ENCODE measurements at places on chromosomes 3 and 15.

- DNase-seq: no peak
Measured at GRCh38 chr15:48250640-48251076, 44.6 kb downstream of the SLC12A1 start.

DNA sequence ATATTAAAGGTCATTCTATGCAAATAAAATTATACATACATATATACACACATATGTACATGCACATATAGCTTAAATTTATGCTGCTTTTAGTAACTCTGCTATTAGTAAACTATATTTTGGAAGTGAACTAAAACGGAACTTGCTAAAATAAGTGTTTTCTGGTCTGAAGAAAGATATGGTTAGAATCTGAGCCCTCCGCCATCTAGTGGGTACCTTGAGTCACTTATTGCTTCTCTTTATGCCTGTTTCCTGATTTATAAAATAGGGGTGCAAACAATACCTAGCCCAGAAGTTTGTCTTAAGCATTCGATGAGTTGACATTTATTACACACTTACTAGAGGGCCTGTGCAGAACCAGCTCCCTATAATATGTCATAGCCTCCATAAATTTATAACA lies 255.7 kb downstream of the CNTN6 start:
- DNase-seq: no peak

GRCh38 chr3:185187391-185187790 lies 34.5 kb upstream of the C3orf70 start:
- no peak for DNase-seq

DNA sequence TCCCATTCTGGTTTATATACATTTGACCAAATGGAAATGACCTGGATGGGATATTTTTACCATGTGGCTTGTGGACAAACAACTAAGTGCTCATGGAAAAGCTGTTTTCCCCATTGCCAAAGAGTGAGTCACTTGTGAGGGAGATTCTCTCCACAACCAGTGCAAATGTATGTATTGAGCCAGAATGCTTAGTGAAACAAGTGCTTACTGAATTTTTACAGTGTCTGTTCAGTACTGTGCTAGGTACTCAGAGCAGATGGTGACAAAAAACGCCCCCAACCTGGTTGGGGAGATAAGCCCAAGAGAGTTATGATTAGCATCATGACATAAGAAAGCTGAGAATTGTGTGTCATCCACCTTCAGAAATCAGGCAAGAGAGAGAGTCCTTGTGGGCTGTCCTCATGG lies 2.3 kb downstream of the CHP1 start:
- DNase-seq: no peak

- no peak for DNase-seq
Measured at GRCh38 chr3:126510308-126510910, 7.2 kb downstream of the UROC1 start.

DNA sequence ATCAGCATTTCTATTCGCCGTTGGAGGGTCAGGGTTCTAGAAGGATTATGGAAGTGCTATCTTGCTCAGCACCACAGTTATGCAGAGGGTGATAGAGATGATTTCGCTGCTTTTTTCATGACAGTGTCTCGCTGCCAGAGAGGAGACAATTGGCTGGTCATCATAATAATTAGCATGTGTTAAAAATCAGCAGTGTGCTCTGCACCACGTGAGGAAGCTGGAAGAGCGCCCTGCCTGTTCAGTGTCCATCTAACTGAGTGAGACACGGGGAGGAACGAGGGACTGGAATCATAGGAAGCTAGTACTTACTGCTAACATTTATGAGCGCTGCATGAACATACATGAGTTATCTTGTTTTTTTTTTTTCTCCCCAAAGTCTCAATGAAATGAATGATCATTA lies 116.2 kb upstream of the PLAAT1 start:
- DNase-seq: no peak

DNA sequence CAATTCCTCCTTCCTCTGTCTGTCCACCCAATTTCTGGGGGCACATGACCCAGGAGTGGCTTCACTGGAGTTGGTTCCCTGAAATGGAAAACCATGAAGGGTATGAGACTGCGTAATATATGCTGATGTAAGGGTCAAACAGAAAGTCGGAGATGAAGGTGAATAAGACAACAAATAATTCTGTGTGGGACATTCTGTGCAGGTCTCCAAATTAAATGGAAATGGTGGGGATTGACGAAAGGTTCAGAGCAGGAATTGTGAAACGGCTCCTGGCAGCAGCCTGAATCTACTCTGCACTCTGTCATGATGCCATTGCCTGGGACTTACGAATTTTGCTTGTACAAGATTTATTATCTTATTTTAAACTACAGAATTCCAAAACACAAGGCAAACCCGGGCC lies 174.8 kb upstream of the RORA start:
- DNase-seq: no peak

- DNase-seq: no peak
Measured at GRCh38 chr3:189567766-189568420, 63.3 kb upstream of the TP63 start.

DNA sequence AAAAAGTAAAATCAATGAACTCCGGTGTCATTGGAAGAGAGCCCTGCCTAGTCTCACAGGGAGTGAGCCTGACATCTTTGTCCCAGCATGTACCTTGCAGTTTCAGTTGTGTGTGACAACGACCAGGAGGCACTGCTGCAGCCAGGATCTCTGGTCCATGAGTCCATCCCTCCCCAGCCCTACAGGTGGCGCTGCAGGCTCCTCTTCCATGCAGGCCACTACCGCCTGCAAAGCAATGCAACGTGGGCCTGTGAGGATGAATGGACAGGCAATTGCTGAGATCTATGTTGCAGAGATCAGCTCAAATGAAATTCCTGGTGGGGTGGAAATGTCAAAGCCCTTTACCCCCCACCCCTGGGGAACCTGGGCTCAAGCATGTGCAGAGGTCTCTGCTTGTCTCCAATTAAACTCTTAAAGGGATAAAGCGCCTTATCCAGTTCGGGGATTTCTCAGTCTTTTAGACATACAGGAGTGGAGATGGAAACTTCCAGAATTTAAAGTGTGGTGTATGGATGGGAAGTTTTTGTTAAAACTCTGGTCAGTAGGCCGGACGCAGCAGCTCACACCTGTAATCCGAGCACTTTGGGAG lies 35.8 kb downstream of the TKT start:
- peak; percentile 48 for DNase-seq

GRCh38 chr15:34047893-34048775 lies 9.1 kb upstream of the AVEN start:
- DNase-seq: no peak

- no peak for DNase-seq
Measured at GRCh38 chr15:28944696-28945300, 59.0 kb downstream of the APBA2 start.

DNA sequence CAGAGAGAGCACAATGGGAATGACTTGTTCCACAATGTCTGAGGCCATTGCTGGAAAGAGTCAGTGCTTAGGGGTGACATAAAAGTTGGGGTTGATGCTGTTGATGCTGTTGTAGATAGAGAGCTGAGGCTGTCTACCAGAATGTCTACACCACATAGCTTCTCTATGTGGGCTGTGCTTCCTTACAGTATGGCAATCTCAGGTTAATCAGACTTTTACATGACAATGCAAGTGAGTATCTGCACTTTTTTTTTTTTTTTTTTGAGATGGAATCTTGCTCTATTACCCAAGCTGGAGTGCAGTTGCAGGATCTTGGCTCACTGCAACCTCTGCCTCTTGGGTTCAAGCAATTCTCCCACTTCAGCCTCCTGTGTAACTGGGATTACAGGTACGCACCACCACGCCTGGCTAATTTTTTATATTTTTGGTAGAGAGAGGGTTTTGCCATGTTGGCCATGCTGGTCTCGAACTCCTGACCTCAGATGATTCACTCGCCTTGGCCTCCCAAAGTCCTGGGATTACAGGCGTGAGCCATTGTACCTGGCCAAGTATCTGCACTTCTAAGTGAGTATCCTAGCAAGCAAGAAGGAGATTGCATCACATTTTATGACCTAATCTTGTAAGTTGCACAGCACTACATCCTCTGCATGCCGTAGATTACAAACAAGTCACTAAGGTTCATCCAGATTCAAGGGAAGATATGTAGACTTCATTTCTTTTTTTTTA lies 28.7 kb downstream of the DLEC1 start:
- DNase-seq: no peak

- DNase-seq: no peak
Measured at GRCh38 chr15:68265674-68266073, 11.9 kb upstream of the FEM1B start.

GRCh38 chr3:13274551-13275332 lies 145.4 kb downstream of the NUP210 start:
- DNase-seq: no peak

- no peak for DNase-seq
Measured at GRCh38 chr3:71671216-71671845, 53.9 kb downstream of the EIF4E3 start.

- no peak for DNase-seq
Measured at GRCh38 chr15:72021604-72022003, 96.3 kb downstream of the MYO9A start.

GRCh38 chr3:194150252-194150934 lies 14.4 kb downstream of the HES1 start:
- DNase-seq: no peak

- no peak for DNase-seq
Measured at GRCh38 chr3:54138937-54139547, 16.7 kb downstream of the CACNA2D3 start.

DNA sequence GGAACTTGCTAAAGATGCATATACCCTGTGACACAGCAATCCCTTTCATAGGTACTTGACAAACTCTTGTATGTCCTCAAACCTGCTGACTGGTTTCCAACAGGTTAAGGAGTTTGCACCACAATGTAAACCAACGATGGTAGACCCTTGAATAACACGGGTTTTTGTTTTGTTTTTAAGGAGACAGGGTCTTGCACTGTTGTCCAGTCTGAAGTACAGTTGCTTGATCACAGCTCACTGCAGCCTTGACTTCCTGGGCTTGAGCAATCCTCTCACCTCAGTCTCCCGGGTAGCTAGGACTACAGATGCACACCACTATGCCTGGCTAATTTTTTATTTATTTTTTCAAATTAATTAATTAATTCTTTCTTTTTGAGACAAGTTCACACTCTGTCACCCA lies 23.3 kb downstream of the SIN3A start:
- no peak for DNase-seq

DNA sequence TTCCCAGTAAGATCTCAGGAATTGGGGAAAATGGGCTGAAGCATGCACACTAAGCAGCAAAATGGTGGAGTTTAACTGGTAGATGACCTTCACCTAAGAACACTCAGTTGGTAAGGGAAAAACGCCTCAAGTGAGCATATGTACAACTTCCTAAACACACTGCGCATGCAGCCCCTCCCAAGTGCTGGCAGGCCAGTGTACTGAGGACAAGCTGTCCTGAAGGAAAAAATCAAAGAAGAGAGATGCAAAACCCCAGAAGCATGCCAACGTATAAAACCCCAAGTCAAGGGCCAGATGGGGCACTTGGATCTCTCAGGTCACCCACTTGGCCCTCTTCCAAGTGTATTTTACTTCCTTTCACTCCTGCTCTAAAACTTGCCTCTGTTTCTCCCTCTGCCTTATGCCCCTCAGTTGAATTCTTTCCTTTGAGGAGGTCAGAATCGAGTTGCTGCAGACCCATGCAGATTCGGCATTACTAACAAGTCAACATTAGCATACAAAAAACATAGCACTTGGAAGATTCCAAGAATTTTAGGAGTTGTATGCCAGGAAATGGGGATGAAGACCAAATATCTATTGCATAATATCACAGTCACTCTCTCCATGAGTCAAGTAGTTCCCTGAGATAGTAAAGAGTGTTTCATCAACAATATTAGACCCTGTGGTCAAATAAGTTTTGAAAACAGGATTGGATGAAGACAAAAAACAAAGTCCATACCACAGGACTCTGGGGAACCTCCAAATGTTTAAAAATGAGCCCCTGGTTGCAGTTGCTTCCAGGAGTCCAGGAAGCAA lies 10.8 kb upstream of the FYCO1 start:
- no peak for DNase-seq

- no peak for DNase-seq
Measured at GRCh38 chr3:40895109-40895508, 304.2 kb upstream of the CTNNB1 start.

DNA sequence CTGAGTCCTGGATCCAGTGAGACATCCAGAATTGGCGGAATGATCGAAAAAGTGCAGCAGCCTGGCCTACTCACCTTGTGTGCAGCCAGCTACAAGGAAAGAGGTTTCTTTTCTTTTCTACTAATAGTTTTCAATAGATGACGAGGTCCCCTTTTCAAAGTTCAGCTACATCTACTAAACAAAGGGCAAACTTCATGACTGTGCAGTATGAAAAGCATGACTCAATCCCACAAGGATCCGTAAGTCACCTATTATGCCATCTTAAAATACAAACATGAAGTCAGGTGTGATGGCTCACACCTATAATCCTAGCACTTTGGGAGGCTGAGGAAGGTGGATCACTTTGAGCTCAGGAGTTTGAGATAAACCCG lies 16.7 kb downstream of the MIX23 start:
- no peak for DNase-seq

DNA sequence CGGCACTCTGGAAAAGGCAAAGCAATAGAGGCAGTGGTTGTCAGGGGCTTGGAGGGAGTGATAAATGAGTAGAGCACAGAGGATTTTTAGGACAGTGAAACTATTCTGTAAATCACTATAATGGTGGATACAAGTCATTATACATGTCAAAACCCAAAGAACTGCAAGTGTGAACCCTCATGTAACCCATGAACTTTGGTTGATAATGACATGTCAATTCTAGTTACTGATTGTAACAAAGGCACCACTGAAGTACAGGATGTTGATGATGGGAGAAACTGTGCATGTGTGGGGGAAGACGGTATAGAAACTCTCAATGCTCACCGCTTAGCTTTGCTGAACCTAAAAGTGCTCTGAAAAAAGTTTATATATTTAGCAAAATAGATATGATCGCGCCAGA lies 36.0 kb downstream of the BTLA start:
- no peak for DNase-seq

- no peak for DNase-seq
Measured at GRCh38 chr15:92574161-92574560, 81.4 kb downstream of the FAM174B start.

DNA sequence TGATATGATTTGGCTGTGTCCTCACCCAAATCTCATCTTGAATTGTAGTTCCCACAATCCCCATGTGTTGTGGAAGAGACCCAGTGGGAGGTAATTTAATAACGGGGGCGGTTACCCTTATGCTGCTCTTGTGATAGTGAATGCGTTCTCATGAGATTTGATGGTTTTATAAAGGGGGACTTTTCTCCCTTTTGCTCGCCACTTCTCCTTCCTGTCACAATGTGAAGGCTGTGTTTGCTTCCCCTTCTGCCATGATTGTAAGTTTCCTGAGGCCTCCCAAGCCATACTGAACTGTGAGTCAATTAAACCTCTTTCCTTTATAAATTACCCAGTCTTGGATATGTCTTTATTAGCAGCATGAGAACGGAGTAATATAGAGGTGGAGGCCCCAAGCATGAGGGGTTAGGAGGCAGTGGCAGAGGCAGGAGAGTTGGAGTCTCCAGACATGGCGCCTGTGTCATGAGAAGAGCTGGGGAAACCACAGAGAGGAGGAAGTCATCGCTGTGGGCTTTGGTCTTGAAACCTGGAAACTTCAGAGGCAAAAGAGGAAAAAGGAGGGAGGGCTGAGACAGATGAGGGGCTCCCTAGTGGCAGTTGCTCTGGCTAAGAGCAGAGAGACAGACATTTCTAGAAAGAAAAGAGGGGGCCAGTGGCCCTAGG lies 107.8 kb upstream of the VEPH1 start:
- no peak for DNase-seq

- DNase-seq: no peak
Measured at GRCh38 chr3:119781330-119782198, at the start of gene NR1I2. TSS of gene NR1I2 (plus strand) at chr3:119782101.
